ENCODE measurements at places on chromosomes 12 and 14.

GRCh38 chr14:77266336-77266735 lies 4.7 kb downstream of the NGB start:
- DNase-seq, result no peak

DNA sequence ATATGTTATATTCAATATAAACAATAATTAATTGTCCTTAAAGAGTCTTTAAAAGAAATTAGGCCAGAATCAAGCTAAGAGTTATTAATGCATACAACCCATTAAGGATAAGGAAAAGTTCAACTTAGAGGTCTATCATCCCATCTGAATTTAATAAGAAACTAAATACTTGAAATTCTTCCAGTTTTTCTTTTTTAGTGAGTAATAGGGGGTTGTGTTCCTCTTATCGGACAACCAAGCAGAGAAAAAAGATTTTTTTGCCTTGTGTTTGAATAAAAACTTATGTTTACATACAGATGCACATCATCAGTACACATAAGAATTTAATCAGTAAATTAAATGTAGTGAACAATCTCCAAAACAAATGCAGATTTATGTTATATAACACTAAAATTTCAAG lies 32.5 kb downstream of the PAWR start:
- no peak for DNase-seq

DNA sequence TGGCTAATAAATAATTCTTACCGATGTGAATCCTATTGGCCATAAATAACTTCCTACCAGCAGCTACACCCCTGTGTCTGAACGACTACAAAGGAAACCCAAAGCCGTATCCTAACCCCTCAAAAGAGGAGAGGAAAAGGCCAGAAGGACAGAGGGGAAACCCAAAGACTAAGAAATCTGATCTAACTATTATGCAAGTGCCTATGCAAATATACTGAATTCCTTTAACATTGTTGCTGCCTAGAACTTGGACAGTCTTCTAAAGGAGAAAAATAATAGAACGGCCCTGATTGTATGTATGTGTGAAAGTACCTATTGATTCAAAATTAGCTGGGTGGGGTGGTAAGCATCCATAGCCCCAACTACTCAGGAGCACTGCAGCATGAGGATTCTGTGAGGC lies 997 bp downstream of the PLEKHG7 start:
- no peak for DNase-seq

DNA sequence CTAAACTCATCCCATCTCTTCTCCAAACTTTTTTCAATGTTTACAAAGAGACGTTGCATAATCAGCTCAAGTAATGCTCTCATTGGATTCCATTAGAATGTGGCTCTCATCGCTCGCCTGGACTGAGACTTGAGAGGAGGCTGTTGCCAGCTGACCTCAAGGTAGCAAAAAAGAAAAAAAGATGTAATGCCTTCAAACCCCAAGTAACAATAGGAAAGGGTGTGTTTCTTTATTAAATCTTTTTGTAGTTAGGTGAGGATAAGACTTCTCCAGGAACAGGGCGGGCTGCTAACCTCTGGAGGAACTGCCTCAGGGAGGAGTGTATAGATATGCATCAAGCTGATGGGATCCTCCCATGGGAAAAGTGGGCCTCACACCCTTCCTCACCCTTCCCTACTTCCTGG lies 956 bp upstream of the PTHLH start:
- no peak for DNase-seq

- no peak for DNase-seq
Measured at GRCh38 chr12:9378430-9378835, 170.2 kb upstream of the PZP start.

DNA sequence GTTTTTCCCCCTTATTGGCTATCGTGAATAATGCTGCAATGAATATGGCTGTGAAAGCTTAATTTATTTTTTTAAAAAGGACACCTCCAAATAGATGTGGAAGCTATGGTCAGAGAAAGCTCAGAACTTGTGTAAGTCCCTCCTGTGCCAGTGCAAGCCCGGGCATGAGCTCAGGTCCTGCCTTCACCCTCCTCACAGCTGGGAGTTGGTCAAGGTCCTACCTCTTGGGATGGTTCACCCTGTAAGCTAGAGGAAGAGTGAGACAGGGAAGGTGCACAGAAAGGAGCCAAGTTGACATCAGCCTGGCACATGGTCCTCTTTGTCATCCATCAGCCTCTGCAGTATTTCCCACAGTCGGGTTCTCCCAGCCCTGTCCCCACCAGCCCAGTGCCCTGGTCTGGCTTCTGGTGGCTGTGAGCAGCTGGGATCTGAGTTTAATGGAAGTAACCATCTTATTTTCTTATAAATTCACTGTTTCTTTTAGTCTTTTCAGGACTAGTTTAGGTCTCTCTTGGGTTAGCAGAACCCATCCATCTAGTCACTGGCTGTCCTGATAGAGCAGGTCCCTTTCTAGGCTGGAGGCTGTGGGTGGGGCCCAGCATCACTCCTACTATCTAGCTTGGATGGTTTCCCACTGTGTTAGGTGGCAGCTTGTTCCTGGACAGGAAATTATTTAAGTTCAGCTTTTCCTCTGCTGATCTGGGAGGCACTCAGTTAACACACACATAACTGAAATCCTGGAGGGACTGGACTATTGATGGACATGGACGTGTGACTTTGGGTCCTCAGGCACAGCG lies 11.8 kb upstream of the PLEKHG3 start:
- no peak for DNase-seq

GRCh38 chr12:111150921-111151840 lies 217.7 kb downstream of the PHETA1 start:
- no peak for DNase-seq

- DNase-seq, result no peak
Measured at GRCh38 chr12:13602172-13602571, 379.2 kb downstream of the GRIN2B start.

DNA sequence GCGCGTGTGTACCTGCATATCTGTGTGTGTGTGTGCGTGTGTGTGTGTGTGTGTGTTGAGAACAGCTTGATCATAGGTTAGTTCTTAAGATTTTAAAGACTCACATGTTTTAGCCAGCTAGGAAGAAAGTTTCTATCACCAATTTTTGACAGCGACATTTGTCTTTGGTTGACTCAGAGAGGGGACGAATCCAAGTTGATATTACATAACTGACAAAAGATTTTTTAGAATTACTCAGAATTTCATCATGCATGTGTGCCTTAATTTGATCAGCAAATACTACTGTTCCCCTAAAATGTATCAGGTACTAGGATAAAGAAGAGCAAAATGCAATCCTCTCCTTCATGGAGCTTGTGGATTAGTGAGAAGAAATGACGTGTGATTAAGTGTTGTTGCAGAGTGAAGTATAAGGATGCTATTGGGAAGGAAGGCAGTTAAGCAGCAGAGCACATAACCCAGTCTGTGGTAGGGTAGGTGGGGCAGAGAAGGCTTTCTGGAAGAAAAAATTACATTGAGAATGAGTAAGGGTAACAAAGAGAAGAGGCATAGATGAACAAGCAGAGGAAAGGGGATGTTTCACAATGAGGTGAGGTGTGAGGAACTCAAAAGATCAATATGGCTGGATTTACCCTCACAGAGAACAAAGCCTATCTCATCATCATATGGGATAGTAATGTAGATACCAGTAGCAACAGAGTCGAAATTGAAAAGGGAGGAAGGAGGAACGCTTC lies 77.5 kb downstream of the ELK3 start:
- no peak for DNase-seq

Data from effector CD4-positive, alpha-beta T cell (primary cell).